ENCODE measurements at places on chromosomes 4 and X. TPM values are rescaled to one million over a fixed set of nuclear protein-coding genes. Genes with fewer than 3 reads are reported as not detected.

The SLC34A2 gene
- 0.50 TPM for polyA plus RNA-seq

The CXorf51A gene
- not detected for polyA plus RNA-seq

The RNF128 gene
- 3.1 TPM for polyA plus RNA-seq

The FABP2 gene
- polyA plus RNA-seq, result 0.05 TPM

The SLC16A2 gene
- 1.6 TPM for polyA plus RNA-seq

The HS6ST2 gene
- polyA plus RNA-seq, result not detected

The DAPP1 gene
- polyA plus RNA-seq, result 4.3 TPM

The CACNA1F gene
- 0.03 TPM for polyA plus RNA-seq

The NDNF gene
- not detected for polyA plus RNA-seq

The SLC4A4 gene
- polyA plus RNA-seq, result 2.1 TPM

The RRH gene
- not detected for polyA plus RNA-seq

The ATP1B4 gene
- polyA plus RNA-seq, result not detected

The OTUD5 gene
- 26.4 TPM for polyA plus RNA-seq

The SLITRK4 gene
- polyA plus RNA-seq, result 1.5 TPM

The CENPI gene
- polyA plus RNA-seq, result 0.18 TPM

The COL25A1 gene
- polyA plus RNA-seq, result 0.08 TPM

The CDX4 gene
- polyA plus RNA-seq, result not detected

The BST1 gene
- 4.6 TPM for polyA plus RNA-seq

The SPANXB1 gene
- not detected for polyA plus RNA-seq

The CENPE gene
- not detected for polyA plus RNA-seq

The PACRGL gene
- 13.4 TPM for polyA plus RNA-seq

The TLR10 gene
- polyA plus RNA-seq, result not detected
